ENCODE measurements at places on chromosomes 11 and 22.

GRCh38 chr11:1642288-1643145 is 12.9 kb downstream of the KRTAP5-5 start:
- DNase-seq = no peak

DNA sequence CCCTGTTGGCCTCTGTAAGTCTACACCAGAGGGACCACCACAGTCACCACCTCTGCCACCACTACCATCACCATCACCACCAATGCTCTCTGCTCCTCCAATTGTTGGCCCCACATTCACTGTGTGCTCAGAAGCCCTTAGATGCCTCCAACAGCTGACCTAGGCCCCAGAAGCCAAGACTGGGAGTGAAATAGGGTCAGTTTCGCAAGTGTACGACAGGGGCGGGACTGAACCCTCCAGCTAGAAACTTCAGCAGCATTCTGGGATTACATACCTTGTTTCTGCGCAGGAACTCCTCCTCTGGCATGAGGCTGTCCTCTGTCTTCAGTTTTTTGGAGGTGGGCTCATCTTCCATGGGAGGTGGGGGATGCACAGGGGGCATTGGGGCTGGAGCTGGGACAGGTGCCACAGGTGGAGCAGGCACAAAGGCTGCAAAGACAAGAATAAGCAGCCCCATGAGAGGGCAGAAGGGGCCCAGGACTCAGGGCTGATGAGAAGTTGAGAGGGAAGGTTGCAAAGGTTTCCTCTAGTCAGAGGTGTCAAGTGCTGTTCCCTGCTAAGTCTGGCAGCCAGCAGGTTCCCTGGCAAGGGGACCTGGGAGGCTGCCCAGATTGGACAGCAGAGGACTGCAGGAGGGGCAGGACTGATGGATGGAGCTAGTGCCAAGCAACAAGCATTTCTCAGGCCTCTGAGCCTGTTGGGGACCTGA is 10.2 kb upstream of the TBC1D10A start:
- DNase-seq = no peak

GRCh38 chr22:42869463-42869862 is 12.4 kb upstream of the ARFGAP3 start:
- no peak for DNase-seq

DNA sequence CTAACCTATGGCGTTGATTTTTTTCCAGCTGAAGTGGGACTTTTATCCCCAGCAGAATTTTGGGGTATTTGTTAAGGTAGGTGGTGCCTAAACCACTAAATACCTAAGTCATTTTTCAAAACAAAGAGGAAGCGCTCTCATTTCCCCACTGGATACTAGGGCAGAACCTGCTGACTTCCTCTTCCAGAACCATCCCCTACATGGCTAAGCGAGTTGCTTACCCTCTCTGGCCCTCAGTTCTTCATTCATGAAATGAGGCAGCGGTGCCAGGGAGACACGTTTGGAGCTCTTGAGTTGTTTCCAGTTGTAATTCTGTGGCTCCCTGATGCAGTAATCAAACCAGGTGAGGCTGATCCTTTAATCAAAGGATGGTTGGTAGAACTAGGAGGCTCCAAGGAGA is 10.0 kb upstream of the MTMR3 start:
- DNase-seq = no peak

- DNase-seq = no peak
Observed at GRCh38 chr11:65211293-65212105, 29.8 kb downstream of the CAPN1 start.

GRCh38 chr11:2309251-2310072 is 7.6 kb downstream of the TSPAN32 start:
- no peak for DNase-seq
